T-helper 17 cell (primary cell): ENCODE measurements at places on chromosomes 16 and 17. TPM values are rescaled to one million over a fixed set of nuclear protein-coding genes. Genes with fewer than 3 reads are reported as not detected.
A peak's percentile ranks its signal among the peaks of the same experiment; 100 is the strongest.

- DNase-seq = no peak
These were observed 69.4 kb upstream of the TNRC6C start for GRCh38 chr17:77889135-77889505.

GRCh38 chr17:71378036-71378435, 742.8 kb upstream of the SOX9 start:
- DNase-seq = no peak

DNA sequence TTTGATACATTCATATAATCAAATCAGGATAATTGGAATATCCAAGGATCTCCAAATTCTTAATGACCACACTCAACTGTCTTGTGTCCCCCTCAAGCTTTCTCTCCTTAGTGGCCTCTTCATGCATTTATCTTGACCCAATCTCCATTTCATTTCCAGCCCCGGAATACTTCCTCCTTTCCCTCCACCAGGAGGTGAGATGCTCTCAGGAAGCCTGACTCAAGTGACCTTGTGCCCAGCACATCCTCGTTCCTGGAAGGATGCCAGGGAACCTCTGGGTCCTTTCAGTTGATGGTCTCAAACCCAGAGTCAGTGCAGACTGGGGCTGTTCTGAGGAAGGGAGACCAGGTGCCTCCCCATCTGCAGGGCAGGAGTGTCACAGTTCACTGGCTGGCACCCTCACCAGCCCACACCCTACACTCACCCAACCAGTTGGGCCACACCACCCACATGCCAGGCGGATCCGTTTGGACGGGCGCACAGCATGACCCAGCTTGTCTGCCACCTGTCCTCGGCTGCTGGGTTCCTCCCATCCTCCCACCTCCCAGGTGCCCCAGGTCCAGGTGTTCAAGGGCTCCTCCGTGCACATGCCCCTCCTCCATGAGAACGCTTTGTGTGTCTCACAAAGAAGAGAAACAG, 14.0 kb upstream of the EMP2 start:
- no peak for DNase-seq

The G6PC1 gene
- not detected for total RNA-seq

The KRT36 gene
- total RNA-seq = not detected

GRCh38 chr16:3774819-3775218, 57.5 kb upstream of the TRAP1 start:
- DNase-seq = no peak

DNA sequence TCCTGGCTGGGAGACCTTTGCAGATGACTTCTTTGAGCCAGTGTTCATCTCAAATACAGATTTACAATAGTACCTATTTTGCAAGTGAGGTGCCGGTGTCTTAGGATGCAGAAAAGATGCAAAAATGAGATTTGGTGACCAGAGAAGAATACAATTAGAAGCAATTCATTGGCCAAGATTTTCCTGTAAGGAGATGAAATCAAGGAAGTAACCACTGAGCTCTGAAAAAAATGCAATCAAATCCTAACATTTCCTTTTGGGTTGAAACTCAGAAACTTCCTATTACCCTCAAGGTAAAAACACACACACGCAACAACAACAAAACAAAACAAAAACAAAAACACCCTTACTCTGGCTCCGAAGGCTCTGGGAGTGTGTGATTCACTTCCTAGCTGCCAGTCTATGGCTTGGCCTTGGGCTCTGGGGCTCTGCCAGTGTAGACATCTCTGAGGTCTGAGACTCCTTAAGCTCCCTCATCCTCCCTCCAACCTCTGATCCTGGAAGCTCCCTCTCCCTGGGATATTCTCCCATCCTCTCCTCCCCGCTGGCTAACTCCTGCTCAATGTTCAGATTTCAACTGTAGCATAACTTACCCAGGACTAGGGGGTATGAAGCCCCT, 16.8 kb upstream of the MT4 start:
- no peak for DNase-seq

DNA sequence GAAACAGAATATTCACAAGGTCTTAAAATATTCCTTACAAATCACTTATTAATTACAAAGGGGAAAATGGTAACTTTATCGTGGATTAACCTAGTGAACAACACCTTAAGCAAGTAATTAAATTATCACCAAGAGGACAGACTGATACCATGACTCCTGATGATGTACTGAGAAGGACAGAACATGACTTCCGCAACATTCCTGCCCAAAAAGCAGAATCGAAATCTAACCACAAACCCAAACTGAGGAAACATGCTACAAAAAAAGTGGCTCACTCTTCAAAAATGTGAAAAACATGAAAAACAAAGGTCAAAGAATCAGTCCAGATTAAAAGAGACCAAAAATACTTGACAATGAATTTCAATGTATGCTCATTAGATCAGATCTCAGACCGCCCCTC, 151.5 kb downstream of the AATF start:
- DNase-seq = no peak

The RCVRN gene
- not detected for total RNA-seq

- DNase-seq = no peak
These were observed 290.6 kb upstream of the CCL2 start for GRCh38 chr17:33964344-33964979.

The CRHR1 gene
- total RNA-seq = not detected

The EVPLL gene
- total RNA-seq = not detected

GRCh38 chr17:29615048-29615385, 7.7 kb downstream of the CORO6 start:
- DNase-seq = peak; percentile 63

- DNase-seq = no peak
These were observed 37.1 kb downstream of the FTO start for GRCh38 chr16:53740933-53741531.

The TEX14 gene
- total RNA-seq = 0.42 TPM

The HSPB9 gene
- not detected for total RNA-seq

DNA sequence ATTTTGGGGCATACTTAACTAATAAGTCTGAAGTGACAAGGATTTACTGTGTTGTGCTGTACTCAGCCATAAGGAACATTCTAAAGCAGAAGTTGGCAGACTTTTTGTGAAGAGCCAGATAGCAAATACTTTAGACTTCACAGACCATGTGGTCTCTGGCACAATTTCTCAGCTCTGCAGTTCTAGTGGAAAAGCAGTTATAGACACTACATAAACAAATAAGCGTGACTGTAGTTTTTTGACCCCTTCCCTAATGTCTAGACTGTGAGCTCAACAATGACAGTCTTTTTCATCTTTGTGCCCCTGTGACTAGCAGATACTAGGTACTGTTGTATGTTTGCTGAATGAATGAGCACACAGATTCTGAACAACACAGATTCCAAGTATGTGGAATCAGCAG, 4.9 kb downstream of the RPAIN start:
- DNase-seq = no peak

The NOTUM gene
- total RNA-seq = not detected

The DNAI2 gene
- 4.1 TPM for total RNA-seq

- no peak for DNase-seq
These were observed 42.3 kb upstream of the CDYL2 start for GRCh38 chr16:80846680-80847079.

The CALB2 gene
- not detected for total RNA-seq

The TBX2 gene
- total RNA-seq = not detected

The ABCA10 gene
- total RNA-seq = 2.6 TPM
